ENCODE measurements at places on chromosomes 7 and 10.

DNA sequence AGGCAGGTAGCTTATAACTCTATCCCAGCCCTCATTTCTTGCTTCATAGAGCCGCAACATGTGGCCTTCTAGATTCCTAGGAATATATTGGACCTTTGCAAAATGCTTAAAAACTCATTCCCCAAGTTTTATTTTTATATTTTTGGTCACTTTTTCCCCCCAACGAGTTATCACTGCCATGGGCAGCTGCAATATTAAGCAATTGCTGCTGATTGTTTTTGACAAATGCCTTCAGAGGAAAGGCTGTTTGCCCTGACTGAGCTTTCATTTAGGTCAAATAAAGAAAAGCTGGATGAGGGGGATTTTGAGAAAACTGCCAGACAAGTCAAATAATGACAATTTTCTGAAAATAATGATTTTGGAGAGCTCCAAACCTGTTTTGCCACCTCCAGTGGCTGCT is 976.9 kb upstream of the MBL2 start:
- no peak for DNase-seq

DNA sequence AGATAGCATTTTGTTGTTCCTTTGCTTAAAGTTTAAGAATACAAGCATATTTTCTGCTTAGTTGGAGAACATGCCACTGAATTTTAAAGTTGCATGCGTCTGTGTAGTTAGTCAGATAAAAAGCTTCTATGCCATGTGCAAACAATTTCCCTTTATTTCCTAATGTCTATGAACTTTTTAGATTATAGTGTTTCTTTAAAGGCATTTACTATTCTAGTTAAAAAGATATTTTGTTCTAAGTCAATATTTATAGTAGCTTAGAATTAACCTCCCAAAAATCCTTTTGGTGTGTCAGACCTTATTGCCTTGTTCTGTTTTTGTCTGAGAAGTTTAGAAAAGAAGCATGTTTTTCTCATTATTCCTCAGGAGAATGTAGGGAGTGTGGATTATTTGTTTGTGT is 99.0 kb upstream of the GATA3 start:
- no peak for DNase-seq

DNA sequence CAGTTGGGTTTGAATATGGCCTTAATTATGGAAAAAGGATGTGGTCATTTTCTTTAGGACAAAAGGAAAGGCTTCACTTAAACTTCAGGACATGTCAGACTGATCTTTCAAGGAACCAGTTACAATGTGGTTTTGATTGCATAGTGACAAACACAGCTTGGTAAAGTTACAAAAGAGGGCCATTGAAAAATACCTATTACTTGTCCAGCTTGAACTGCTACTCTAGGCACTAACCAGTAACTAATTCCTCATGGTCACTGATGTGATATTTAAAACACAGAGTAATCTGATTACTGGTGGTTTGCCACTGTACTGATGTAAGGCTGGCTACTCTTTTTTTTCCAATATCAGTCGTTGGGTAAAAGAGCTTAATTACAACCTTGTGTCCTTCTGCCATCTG is 22.6 kb downstream of the TES start:
- no peak for DNase-seq

DNA sequence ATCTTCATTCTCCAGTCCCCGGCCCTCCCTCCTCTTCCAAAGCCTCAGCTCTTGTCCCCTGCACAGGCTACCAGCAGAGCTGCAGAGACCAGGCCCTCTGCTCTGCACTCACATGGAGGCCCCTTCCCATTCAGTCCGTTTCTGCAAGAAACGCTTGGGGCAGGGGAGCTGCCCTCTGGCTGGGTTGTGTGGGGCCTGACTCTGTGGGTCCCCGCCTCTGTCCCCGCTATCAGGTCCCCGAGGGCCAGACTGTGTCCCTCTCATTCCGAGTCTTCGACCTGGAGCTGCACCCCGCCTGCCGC is 1.5 kb downstream of the PCOLCE start:
- no peak for DNase-seq

- no peak for DNase-seq
Measured at GRCh38 chr10:91604553-91605534, 28.0 kb downstream of the PPP1R3C start.

DNA sequence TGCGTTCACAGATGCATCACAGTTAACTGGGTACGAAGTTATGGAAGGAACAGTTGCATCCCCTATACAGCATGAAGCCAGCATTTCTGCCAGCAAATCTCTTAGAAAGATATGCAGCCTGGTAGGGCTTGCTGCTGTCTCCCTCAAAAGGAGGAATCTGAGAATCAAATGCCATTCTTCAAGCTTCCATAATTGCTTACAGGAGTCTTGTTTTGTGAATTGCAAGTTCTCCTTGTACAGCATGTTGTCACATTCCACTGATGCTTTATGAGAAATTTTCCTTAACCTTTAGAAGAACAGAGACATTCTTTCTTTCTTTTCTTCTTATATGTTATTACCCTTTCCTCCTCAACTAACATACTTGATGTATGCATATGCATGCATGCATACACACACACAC is 134.6 kb downstream of the CHRM2 start:
- no peak for DNase-seq

DNA sequence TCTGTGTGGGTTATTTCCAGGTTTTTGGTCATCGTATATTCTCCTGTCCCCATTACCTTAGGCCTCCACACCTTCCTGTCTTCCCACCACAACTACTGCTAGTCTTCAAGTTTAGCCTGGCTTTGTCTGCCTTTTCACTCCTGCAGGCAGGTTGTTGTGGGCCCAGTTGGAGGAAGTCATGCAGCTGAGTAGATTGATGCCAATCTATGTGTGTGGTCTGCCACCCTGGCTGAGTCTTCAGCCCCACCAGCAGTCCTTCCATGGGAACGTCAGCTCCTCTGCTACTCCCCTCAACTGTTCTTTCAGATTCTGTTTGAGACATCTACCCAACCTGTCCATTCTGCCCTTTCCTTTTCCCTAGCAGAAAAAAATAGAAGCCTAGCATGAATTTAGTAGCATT is 6.3 kb downstream of the RINT1 start:
- DNase-seq: no peak

GRCh38 chr7:84228526-84228925 is 33.9 kb upstream of the SEMA3A start:
- no peak for DNase-seq

DNA sequence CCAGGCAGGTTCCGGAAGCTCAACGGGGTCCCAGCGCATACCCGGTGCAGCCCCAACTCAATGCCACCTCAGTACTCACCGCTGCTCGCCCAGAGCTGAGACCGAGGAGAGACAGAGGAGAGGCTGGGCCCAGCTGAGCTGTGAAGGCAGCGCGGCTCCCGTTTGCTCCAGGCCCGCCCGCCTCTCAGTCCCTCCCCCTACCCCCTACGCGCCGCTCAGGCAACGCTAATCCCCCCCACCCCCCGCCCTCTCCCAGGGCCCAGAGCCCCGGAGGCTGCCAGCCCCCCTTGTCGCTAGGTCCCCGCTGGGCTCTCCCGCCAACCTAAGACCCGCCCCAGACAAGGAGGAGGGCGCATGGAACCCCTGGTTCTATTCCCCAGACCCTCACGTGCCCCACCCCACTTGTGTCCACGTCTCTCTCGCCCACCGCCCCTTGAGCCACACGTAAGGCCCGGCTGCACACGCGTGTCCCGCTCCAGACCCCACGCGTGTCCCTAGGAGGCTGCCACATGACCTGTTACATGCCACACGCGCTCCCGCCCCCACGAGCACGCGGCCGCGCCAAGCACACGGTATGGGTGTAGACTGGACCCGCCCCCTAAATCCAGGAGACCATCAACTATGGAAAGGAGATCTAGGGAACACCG is at the start of gene PSD:
Gene PSD (minus strand): TSS at position 164 of the 647 bp plus-strand sequence. CDS start 1,747 bp downstream, outside the sequence.
- DNase-seq: no peak

- no peak for DNase-seq
Measured at GRCh38 chr7:147197006-147197405, 1080.4 kb downstream of the CNTNAP2 start.
